ENCODE measurements at places on chromosomes 2 and 18.

GRCh38 chr18:39886136-39886535, 2068.9 kb upstream of the PIK3C3 start:
- DNase-seq = no peak

GRCh38 chr2:102063941-102064678, 72.3 kb downstream of the IL1R2 start:
- DNase-seq = no peak

GRCh38 chr2:227626580-227627151, 9.4 kb downstream of the SCYGR4 start:
- DNase-seq = no peak

- DNase-seq = no peak
These were observed at the start of gene TMEM237 for GRCh38 chr2:201643216-201643890. Gene TMEM237 (minus strand): TSS chr2:201643503. CDS start chr2:201643400, 103 bp downstream.

GRCh38 chr2:238947920-238948710, 100.2 kb downstream of the TWIST2 start:
- DNase-seq = no peak

GRCh38 chr2:1400943-1401735, 12.1 kb upstream of the TPO start:
- no peak for DNase-seq

DNA sequence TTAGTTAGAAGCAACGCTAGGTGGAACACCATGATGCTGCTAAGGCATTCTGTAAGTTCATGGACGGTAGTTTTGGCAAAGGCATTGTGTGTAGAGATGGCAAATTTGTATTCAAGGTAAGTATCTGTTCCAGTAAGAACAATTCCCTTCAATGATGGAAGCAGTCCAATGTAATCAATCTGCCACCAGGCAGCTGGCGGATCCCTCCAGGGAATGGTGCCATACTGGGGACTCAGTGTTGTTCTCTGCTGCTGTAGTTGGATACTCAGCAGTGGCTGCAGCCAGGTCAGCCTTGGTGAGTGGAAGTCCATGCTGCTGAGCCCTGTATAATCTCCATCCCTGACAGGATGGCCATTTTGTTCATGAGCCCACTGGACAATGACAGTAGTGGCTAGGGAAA, 62.8 kb downstream of the ARL6IP6 start:
- DNase-seq = no peak

DNA sequence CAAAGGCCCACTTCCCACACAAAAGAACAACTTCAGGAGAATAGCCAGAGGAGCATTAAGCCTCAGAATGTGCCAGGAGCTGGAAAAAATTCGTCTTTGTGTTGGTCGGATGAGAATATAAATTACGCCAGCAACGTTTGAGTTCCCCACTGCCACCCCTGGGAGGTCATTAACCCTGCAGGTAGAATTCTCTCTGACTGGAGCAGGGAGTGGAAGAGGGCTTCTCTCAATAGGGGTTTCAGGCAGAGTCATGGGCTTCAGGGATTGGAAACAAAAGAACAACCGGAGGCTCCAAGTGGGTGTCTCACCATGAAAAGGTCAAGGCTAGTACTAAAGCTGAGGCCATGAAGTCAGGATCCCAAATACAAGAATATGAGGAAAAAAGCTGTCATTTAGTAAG, 69.0 kb upstream of the DDX18 start:
- no peak for DNase-seq

DNA sequence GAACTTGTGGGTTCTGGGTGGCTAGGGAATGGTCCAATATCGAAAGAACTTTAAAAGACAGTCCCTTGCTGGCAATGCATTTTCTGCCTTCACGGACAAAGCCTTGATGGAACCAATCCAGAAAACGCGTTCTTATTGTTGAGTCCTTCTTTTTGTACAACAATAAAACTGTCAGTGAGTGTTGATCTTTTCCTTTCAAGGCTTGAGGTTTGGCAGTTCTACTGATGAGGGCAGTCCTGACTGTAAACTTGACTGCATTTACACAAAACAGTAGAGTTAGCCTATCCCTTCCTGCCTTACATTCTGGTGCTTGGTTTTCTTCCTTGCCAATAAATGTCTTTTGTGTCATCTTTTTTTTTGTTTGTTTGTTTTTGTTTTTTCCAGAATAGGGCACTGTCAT, 2.5 kb upstream of the UGT1A7 start:
- no peak for DNase-seq

DNA sequence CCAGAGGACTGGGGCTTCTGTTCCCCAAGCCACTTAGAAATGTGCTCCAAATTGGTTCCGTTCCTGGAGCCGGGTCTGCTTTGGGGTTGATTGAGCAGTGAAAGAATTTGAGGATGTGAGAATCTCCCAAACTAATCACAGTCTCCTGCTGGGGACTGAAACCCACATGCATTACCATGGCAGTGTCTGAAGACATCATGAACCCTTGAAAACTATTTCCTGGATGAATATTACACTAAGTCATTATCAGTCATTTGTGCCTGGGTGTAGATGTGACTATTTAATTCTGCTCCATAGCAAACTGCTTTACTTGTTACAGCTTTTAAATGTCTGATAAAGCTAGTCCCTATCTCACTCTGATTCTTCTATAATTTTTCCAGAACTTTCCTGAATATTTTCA, 27.6 kb downstream of the SPP2 start:
- DNase-seq = no peak

DNA sequence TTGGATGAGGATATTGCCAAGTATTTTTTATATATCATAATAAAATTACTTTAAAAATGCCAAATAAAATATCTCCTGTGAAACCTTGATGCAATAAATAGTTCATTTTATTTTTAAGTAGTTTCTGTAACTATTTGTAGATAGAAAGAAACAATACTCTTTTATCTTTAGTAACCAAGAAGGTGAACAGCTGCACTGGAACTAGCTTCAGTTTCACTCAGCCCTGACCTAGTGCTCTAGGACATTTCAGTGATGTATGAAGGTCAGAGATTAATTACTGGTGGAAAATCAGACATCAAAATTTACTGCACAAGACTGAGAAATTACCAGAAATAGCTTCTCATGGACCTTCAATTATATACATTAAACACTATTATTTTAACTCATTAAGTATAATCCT, 1305.0 kb downstream of the CNTNAP5 start:
- DNase-seq = no peak

- no peak for DNase-seq
These were observed 1.4 kb downstream of the LBH start for GRCh38 chr2:30232801-30233130.

DNA sequence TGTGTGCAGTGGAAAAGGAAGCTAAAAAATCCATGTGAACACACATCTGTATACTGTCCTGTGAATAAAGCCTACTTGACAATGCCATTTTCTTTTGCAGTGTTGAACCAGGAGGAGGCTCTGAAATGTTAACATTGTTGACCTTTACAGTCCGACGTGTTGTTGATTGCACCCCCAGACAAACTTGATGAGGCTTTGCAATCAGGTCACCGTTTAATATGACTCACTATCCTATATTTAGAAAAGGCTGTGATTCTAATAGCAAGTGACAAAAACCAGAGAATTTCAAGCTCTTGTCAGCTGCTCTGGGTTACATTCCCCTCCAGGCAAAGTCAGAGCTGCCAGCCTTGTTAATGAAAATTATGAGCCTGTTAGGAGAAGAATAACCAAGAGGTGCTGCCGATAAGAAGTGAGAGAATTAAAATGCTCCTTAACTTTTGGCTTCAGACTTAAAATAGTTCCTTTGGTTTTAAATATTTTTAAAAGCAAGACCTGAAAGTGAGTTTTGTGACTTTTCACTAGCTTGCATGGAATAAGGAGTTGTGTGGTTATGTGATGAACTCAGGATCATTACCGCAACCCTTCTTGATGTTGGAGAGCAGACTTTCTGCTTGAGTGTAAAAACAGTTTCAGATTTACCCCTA, 162.1 kb downstream of the QPCT start:
- no peak for DNase-seq

GRCh38 chr18:59867337-59868104, 32.3 kb upstream of the PMAIP1 start:
- DNase-seq = no peak

DNA sequence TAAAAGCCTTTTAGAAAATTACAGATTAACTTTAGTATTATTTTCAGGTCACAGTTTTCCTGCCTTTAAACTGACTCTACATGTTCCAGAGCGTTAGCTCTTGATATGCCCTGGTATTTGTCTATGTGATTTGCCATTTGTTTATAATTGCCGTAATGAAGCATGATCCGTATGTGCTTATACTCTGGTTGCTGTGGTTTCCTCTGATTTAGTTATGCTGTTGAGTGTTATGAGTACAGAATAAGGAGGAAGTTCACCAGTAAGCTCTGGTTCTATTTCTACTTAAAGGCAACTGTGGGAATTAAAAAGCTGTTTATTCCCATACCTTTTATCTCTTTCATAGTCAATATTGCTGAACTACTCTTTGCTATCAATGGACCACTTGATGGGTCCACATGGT, 123.5 kb downstream of the OSBPL6 start:
- no peak for DNase-seq

GRCh38 chr2:232984451-232985207, 28.4 kb downstream of the NGEF start:
- no peak for DNase-seq

All from stimulated activated CD4-positive, alpha-beta T cell treated with anti-CD3 and anti-CD28 coated beads, Interleukin-1b, Interleukin-23, amount 100 ng/mL, for 1 hour (primary cell).